ENCODE measurements at places on chromosomes 1 and 21.

- DNase-seq, result peak; percentile 95
Measured at GRCh38 chr1:245173446-245174211, 18.8 kb downstream of the KIF26B start.

GRCh38 chr1:23916209-23917131, 3.3 kb upstream of the CNR2 start:
- peak; percentile 68 for DNase-seq

DNA sequence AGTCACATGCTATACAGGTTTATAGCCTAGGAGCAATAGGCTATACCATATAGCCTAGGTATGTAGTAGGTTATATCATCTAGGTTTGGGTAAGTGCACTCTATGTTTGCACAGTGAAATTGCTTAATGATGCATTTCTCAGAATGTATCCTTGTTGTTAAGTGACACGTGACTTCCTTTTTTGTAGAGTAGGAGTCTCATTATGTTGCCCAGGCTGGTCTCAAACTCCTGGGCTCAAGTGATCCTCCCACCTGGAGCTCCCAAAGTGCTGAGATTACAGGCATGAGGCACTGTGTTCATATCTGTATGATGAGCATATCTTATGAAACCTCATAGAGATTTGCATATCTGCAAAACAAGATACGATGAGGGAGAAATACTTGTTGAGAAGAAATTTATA, 13.8 kb upstream of the ABCB10 start:
- DNase-seq, result peak; percentile 95

DNA sequence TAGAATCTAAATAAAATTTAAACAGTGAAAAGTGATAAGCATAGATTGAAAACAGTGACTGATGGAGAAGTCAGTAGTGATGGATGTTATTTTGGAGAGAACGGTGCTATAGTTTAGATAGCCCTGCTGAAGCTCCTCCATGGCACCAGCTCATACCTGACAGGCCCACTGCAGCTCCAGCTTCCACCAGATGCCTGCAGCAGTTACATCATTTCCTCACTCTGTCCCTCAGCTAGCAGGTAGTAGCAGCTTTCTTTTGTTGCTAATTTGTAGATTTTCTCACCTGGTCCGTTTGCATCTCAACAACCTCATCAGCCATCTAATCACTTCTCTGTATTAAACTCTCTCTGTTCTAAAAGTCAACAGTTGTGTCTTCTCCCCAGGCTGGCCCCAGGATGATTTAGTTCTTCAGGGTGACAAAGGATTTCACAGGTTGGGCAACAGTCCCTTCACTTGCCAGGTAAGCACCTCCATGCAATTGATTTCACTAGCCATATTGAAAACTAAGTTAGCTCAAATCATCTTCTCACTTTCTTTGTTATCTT, 128.3 kb downstream of the LMX1A start:
- peak; percentile 50 for DNase-seq

GRCh38 chr1:172638885-172639831, 19.7 kb upstream of the FASLG start:
- DNase-seq, result no peak
